ENCODE measurements at places on chromosomes 16 and 17. TPM values are rescaled to one million over a fixed set of nuclear protein-coding genes. Genes with fewer than 3 reads are reported as not detected.

ALOX12B gene
- total RNA-seq: 3.5 TPM

CHST6 gene
- total RNA-seq: 1.3 TPM

ABCA8 gene
- not detected for total RNA-seq

KRTAP9-9 gene
- total RNA-seq: not detected

HS3ST4 gene
- total RNA-seq: not detected

DOC2A gene
- 0.71 TPM for total RNA-seq

KNOP1 gene
- total RNA-seq: 25.9 TPM

TMED6 gene
- not detected for total RNA-seq

CHST4 gene
- total RNA-seq: not detected

SCNN1G gene
- 1.9 TPM for total RNA-seq

PMFBP1 gene
- 0.35 TPM for total RNA-seq

SNAI3 gene
- total RNA-seq: 0.71 TPM

SLFN11 gene
- 3.6 TPM for total RNA-seq

ENPP7 gene
- not detected for total RNA-seq

GALR2 gene
- 0.14 TPM for total RNA-seq

ASPA gene
- total RNA-seq: not detected

RAB26 gene
- total RNA-seq: 0.49 TPM

SULT1A4 gene
- 2.3 TPM for total RNA-seq

ADAM11 gene
- 0.07 TPM for total RNA-seq

ATP1B2 gene
- not detected for total RNA-seq

Measured in airway epithelial cell (primary cell).